Muscle of leg (tissue), 16 donors: ENCODE measurements at places on chromosomes 6 and 20.
A peak's percentile ranks its signal among the peaks of the same experiment; 100 is the strongest.

DNA sequence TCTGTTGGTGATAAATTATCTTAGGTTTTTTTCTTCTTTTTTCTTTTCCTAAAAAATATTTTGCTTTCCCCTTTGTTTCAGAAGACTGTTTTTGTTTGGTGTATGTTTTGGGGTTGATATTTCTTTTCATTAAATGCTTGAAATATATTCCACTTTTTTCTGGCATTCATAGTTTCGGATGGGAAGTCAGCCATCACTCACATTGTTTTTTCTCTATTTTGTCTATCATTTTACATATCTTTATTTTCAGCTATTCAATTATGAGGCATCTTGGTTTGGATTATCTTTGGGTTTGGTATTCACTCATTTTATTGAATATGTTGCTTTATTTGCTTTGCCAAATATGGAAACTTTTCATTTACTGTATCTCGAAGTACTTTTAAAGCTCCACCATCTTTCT, 600.5 kb upstream of the EYS start:
- DNase-seq, result no peak

- peak; percentile 19 for DNase-seq
These were observed 33.2 kb upstream of the MARCKS start for GRCh38 chr6:113823916-113824315.

- DNase-seq, result no peak
These were observed 753.4 kb downstream of the QKI start for GRCh38 chr6:164167873-164168405.

- no peak for DNase-seq
These were observed 21.3 kb downstream of the TTPAL start for GRCh38 chr20:44496976-44497375.

DNA sequence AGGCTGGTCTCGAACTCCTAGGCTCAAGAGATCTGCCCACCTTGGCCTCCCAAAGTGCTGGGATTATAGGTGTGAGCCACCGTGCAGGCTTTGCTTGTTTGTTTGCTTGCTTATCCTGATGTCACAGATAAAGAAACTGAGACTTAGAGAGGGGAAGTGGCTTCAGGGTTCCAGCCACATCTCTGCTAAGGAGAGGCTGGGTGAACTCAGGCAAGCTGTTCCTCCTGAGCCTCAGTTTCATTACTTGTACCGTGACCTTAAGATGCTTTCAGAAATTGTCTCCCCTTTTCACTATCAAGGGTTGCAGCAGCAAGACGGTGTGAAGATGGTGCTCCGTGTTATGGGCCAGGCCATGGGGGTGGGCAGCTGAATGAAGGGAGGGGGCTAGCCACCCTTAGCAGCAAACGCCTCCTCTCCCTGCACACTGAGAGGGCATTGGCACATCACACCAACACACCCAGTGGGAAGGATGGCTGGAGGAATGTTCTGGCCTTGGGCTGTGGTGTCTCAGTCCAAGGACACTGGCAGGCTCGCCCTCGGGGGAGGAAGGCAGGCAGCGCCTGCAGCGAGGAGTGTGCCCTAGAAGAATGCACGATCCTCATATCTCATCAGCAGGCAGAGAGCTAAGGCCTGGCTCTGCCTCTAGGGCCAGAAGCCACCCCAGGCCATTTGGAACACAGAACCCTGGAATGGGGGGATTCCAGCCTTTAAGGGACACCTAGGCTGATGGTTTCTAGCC, 48.2 kb upstream of the TLDC2 start:
- no peak for DNase-seq

- DNase-seq, result no peak
These were observed 88.7 kb upstream of the SCP2D1 start for GRCh38 chr20:18724788-18725464.

- no peak for DNase-seq
These were observed 109.6 kb upstream of the RPS6KA2 start for GRCh38 chr6:166736634-166737033.

- no peak for DNase-seq
These were observed 40.4 kb upstream of the ALDH8A1 start for GRCh38 chr6:134990262-134990661.

- no peak for DNase-seq
These were observed 93.2 kb downstream of the CLVS2 start for GRCh38 chr6:123089226-123089625.

- no peak for DNase-seq
These were observed 63.6 kb upstream of the SNRPB2 start for GRCh38 chr20:16666272-16666671.

DNA sequence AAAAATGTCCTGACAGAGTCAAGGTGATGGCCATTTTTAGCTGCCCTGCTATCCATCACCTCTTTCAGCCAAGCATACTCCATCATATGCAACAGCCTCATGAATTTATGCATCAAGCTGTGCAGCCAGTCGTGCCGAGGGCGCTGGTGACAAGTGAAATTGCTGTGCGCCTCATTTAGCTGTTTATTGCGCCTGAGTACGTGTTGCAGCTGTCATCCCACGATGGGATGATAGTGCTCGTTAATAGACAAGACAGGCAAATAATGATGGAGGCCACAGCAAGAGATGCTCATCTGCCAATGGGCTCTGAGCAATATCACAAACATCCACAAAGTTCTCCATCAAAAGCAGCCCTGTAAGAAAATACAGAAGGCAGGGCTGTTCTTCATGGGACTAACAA, 562.3 kb upstream of the POU3F2 start:
- no peak for DNase-seq

DNA sequence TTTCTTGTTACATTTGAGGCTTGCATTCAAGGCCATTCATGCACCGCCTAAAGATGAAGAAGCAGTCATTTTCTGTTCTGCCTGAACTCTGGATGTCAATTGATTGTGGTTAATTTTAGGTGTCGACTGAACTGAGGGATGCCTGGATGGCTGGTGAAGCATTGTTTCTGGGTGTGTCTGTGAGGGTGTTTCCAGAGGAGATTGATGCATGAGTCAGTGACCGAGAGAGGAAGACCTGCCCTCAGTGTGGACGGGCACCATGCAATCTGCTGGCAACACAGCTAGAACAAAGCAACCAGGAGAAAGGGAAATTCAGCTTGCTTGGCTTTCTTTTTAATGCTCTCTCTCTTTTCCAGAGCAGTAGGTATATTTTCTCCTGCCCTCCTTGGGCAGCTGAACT, 164.1 kb upstream of the ECI2 start:
- no peak for DNase-seq

GRCh38 chr6:107819217-107819616, 4.9 kb downstream of the SCML4 start:
- no peak for DNase-seq

DNA sequence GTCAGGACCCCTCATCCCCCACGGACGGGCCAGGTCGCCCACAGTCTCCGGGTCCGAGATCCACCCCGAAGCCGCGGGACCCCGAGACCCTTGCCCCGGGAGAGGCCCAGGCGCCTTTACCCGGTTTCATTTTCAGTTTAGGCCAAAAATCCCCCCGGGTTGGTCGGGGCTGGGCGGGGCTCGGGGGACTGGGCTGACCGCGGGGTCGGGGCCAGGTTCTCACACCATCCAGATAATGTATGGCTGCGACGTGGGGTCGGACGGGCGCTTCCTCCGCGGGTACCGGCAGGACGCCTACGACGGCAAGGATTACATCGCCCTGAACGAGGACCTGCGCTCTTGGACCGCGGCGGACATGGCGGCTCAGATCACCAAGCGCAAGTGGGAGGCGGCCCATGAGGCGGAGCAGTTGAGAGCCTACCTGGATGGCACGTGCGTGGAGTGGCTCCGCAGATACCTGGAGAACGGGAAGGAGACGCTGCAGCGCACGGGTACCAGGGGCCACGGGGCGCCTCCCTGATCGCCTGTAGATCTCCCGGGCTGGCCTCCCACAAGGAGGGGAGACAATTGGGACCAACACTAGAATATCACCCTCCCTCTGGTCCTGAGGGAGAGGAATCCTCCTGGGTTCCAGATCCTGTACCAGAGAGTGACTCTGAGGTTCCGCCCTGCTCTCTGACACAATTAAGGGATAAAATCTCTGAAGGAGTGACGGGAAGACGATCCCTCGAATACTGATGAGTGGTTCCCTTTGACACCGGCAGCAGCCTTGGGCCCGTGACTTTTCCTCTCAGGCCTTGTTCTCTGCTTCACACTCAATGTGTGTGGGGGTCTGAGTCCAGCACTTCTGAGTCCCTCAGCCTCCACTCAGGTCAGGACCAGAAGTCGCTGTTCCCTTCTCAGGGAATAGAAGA, 978 bp downstream of the HLA-A start:
- DNase-seq, result no peak

DNA sequence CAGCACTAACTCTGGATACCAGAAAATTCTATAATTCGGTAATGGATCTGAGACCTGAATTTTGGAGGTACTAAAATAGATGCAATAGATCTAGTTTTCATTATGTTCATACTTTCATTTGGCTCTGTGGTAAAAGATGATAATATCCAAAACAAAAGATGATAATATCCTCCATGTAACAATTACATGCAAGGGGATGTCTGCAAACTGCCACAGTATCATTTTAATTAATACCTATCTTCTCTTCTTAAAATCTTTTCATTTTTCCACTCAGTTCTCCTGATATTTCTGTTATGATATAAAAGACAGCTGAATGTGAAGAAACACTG, 15.6 kb downstream of the BTN2A1 start:
- no peak for DNase-seq

GRCh38 chr6:33761581-33761921, 14.8 kb upstream of the IP6K3 start:
- DNase-seq, result no peak

GRCh38 chr6:160239929-160240690, 18.5 kb downstream of the SLC22A2 start:
- DNase-seq, result no peak

DNA sequence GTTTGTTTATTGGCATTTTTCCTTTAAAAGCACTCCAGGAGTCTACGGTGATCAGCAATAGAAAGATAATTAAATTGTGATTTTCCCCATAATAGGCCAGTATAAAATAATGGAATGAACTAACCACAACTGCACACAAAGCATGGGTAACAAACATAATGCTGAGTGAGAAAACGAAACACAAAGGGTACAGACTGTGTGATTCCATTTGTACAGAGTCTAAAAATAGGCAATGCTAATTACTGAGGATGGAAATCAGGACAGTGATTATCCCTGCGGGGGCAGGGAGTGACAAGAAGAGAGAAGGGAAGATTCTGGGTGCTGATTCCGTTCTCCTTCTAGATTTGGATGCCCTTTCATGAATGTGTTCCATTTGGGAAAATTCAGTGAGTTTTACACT, 478.1 kb downstream of the PREX1 start:
- no peak for DNase-seq

- DNase-seq, result no peak
These were observed 8.4 kb upstream of the NUP153 start for GRCh38 chr6:17714879-17715851.

DNA sequence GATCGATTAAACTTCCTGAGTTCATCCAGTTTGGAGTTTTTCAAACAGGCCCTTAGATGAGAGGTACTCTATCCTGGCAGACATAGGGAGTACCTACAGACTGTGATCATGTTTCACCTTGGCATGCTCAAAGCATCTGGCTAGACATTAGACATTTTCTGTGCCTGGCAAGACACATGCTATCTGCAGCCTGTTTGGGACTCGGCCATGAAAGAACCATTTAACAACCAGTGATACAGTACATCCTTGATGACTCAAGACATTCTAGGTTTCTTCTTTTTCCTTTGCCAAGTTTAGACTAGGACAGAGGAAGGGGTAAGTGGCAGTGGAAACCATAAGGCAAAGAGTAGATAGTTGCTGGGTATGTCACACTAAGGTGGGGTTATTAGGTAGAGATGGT, 15.4 kb upstream of the PAQR8 start:
- no peak for DNase-seq
